ENCODE measurements at places on chromosomes 5 and 9.

DNA sequence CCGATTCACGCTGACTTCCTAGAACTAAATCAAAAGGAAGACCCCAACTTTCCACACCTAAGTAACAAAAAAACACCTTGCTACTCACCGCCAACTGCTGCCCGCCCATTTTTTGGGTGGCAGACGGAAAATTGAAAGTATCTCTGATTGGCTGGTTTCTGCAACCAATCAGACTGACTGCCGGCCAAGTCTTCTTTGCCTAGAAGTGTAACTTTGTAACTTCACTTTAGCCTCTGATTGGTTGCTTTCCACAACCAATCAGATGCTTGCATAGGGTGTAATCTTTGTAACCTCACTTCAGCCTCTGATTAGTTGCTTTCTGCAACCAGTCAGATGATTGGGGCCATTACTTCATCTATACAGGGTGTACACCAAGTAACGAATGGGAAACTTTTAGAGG lies 42.6 kb upstream of the ANKH start:
- DNase-seq: no peak

DNA sequence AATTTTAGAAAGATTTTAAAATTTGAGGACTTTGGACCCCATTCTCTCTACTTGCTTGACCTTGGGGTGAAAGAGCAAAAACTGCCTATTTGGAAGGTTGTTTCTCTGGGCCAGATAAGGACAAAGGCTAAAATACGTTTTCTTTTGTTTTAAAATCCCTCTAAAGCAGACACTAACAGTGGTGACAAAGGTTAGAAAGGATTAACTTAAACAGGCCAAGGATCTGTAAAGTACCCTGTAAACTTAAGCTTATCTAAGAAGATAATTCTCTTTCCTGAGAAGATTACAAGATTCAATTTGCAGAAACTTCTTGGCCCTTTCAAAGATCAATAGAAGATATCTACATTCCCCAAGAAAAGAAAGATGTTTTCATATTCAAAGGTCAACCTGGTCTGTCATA lies 12.1 kb downstream of the TRPM6 start:
- no peak for DNase-seq

DNA sequence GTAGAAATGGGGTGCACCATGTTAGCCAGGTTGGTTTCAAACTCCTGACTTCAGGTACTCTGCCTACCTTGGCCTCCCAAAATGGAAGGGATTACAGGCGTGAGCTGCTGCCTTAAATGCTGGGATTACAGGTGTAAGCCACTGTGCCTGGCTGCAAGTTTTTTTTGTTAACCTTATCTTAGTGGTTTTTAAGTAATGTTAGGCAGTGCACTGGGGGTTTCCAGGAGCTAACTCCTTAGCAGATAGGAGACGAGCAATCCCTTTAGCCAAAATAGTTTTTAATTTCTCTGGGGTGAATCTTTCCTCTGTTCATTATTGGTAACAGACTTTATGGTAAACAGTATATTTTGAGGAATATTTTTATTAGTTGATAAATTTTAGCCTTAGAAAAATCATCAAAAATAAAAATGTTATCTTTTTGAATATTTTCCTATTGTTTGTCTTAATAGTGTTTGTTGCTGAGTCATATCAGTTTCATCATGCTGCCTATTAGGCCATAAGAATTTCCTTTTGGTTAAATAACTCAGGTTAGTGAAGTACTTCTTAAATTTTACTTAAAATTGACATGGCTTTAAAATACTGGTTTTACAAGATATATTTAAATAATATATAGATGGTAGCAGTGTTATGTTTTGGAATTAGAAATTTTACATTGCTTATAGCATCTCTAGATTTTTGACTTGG lies 37.9 kb downstream of the LMNB1 start:
- no peak for DNase-seq

GRCh38 chr9:8643464-8643863 lies 843.9 kb upstream of the DMAC1 start:
- DNase-seq: no peak

- DNase-seq: no peak
These were observed 98.5 kb downstream of the NR3C1 start for GRCh38 chr5:143304836-143305475.

DNA sequence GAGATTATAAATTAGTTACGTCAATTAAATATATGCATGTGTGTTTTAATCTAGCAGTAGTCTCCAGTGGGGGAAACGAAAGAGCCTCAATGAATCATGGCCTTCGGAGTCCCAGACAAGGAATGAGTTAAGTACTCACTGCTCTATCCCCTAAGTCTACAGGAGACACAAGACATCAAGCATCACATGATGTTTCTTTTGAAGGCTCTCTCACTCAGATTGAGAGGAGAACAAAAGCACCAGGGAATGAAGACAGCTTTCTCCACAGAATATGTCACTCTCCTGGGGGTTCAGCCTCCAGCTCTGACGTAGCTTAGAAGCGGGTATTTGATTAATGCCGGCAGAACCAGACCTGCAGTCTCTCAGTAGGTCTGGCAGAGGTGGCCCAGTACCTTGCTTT lies 381.4 kb downstream of the ACTL7B start:
- no peak for DNase-seq
